Left kidney (tissue), 8 donors: ENCODE measurements at places on chromosomes 3 and 15. TPM values are rescaled to one million over a fixed set of nuclear protein-coding genes. Genes with fewer than 3 reads are reported as not detected.

DNA sequence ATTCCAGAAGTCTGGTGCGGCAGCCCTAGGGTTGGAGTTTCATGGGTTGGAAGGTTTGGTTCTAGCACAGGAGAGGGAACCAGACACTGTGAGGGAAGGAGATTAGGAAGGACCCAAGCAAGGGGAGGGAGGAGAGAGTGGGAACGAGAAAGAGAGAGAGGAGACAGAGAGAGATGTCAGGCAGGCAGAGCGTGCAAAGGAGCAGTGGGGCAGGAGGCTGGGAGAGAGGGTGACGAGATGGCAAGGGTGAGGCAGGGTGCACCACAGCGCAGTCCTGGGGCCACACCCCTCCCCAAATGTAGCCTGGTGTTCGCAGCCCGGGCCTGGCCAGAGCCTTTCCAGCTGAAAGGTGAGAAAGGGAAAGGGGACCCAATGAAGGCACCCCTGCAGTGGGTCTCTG is 162.9 kb upstream of the TLE3 start:
- DNase-seq = no peak

DNA sequence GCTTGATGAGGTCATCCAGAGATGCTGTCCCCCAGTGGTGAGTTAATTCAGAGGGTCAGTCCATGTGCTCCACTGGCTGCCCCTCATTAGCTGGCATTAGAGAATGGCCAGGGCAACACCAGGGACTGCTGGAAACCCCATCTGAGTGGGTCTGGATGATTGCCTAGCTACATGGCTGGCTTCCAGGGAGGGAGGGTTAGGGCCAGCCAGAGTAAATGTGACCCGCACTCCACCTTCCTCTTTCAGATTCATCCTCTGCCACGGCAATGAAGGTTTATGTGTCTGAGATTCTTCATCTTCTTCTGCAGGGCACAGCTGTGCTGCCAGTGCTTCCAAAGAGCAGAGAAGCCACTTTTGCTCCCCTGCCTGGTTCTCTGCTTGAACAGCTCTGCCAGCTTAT is 391.9 kb downstream of the OCA2 start:
- no peak for DNase-seq

DNA sequence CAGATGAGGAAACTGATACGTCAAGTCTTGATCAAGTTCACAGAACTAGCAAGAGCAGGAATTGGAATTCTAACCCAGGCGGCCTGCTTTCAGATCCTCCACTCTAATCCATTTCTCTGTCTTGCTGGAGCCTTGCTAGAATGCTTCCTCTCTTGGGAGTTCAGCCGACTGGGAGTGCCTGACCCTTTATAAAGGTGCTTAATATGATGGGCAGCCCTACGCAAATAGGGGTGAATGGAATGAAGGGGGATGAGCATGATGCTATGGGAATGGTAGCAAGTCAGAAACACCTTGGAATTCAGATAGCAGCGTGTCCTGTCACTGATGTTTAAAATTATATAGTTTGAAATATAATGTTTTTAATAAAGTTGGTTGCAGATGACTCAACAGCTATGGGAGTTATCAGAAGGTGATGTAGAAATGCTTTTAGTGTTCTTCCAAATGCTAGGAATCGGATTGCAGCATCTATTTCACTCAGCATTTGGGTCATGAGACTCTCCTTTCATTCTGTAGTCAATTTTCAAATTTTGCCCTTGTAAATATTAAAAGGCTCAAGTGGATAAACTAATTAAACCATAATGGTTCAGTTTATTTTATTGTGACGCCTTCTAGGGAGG is 150.7 kb downstream of the FNDC3B start:
- no peak for DNase-seq

DNA sequence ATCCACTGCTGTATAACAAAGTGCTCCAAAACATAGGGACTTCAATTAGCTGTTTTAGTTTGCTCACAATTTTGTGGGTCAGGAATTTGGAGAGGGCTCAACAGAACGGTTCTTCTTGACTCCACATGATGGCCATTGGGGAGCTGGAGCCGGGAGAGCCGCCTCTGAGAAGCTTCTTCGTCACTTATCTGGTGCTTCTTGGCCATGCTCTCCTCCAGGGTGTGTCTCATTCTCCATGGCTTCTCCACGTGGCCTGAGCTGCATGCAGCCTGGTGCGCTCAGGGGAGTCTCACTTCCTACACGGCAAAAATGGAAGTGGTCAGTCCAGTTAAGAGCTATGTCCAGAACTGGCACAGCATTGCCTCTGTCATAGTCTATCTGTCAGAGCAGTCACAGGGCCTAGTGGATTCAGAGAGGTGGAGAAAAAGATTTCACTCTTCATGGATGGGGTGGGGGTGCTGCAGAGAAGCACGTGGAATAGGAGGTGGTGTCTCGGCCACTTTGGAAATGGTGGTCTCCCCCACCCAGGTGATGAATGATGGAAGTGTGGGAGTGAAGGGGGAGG is 26.3 kb upstream of the PRR23E start:
- no peak for DNase-seq

Gene TF
- 7.9 TPM for polyA plus RNA-seq
